ENCODE measurements at places on chromosomes 7 and 10.

DNA sequence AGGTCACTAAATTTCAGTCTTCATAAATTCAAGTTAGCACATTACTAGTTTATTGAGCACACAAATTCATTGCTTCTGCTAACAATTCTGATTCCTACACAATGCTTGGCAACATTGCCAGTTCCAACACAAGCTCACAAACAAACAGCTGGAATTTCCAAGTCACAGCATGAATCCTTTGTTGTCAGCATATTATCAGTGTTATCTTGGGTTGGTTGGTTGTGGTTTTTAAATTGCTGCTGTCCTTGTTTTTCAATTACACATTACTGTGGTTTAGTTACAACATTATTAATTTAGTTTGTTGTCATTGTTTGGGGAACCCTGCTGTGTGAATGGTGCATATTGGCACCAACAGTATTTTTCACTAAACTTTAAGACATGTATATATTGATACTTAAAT is 86.0 kb upstream of the ARID5B start:
- no peak for DNase-seq

- DNase-seq = no peak
Observed at GRCh38 chr10:80526218-80526617, 11.5 kb upstream of the SH2D4B start.

DNA sequence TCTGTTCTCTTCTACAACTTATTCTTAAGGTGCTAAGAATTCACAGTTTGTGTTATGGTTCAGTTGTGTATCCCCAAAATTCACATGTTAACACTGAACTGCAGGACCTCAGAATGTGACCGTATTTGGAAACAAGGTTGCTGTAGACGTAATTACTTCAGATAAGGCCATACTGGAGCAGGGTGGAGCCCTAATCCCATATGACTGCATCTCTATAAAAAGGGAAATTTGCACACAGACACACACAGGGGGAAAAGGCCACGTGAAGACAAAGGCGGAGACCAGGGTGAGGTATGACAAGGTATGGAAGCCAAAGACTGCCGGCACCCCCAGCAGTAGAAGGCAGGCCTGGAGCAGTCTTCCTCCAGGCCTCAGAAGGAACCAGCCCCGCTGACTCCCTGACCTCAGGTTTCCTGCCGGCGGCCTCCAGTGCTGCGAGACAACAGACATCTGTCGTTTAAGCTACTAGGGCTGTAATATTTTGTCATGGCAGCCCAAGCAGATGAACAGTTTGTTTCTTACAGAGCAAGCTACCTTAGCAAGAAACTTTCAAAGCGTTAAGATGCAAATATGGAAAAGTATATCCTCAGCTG is 98.7 kb downstream of the PROSER2 start:
- no peak for DNase-seq

GRCh38 chr7:128458956-128459355 is 3.3 kb downstream of the HILPDA start:
- DNase-seq = no peak

- no peak for DNase-seq
Observed at GRCh38 chr10:69577268-69578232, 4.3 kb upstream of the NEUROG3 start.

All from T-helper 17 cell (primary cell).